ENCODE measurements at places on chromosomes 1 and 21.

DNA sequence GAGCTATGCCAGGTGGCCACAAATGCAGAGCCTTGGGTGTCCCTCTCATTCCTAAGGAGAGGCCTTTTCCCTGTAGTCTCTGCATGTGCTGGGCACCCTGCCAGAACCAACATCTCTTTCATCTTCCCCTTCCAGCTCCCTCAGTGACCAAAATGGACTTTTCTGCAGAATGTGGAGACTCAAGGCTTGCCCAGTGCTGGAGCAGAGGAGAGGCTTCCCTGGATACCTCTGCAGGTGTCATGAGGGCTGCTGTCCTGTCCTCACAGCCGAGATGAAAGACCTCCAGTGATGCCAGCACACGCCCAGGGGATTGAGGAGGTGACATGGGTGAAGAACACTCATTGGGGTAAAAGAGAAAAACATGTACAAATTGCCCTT lies 347.0 kb upstream of the AJAP1 start:
- no peak for DNase-seq

DNA sequence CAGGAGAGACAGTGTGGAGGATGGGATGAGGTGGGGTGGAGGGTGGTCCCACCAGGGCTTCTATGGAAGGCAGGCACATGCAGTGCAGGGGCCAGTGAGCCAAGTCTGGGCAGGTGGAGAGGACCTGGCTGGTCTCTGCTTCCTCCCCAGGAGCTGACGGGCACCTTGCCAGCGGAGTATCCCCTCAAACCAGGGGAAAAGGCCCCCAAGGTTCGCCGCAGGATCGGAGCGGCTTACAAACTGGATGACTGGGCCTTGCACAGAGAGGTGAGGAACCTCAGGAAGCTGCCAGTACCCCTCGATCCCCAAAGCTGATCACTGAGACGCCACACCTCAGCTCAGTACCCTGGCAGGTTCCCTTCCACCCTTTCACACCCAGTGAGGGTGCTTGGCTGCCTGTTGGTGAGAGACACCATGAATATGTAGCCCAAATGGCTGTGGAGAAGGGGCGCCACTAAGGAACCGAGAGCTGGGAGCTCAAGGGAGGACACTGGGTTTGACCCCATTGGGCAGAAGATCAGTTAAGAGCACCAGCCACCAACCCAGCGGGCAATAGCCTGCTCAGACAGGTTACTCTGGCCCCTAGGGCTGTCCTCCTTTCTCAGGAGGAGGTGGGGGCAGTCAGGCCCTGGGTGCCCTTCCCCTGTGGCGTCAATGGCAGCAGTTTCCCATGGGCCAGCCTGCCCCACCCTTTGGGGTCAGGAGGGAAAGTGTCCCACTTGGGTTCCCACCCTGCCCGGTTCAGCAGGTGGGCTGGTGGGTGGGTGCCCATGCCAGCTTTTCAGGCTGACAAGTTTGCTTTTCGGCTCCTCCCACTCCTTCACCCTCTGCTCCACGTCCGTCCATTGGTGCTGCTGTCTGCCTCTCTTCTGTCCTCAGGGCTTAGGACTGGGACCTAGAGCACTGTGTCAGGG lies 5.5 kb downstream of the INAVA start:
- DNase-seq, result no peak

DNA sequence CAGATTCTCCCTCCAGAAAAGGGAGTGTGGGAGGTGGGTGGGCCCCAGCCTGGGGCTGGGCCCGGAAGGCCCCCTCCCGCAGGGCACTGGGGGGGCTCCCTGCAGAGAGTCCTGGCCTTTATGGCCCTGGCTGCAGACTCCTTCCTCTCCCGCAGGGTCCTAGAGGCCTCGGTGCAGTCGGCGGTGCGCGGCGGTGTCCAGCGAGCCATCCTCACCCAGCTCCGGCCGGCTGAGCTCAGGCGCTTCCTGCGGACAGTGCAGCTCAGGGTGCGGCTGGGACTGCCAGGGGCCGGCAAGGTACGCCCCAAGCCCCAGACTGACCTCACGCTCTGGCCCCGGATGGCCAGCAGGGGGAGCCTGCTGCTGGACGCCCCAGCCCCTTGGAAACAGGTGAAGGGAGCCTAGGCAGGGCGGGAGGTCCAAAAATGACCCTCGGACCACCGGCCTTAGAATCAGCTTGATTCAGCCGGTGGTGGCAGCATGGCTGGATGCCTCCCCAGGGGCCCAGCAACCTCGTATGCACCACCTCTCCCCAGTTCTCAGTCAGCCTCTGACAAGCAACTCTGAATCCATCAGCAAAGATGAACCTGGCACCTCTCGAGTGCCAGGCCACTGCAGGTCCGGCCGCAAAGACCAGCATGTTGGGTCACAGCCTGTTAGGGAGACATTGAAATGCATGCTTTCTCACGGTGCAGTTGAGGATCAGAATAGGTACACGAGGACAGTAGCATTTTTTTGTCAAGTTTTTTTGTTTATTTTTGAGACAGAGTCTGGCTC lies 20.6 kb downstream of the MTHFR start:
- DNase-seq, result peak; percentile 33

DNA sequence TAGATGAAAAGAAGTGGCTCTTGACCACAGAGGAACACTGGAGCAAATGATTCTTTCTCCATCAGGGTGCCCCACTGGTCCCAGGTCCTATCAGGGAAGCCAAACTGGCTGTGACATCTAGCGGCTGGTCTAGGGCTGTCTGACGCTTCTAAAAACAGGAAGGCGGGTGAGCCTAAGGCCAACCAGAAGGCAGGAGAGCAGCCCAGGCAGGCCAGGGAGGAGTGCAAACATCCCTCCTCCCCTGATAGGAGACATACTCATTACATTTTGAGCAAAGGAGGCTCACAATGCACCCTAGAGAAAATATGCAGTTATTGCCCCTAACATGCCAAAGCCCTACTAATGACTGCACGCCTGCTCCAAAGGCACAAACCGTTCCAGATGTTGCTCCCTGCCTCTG lies 10.4 kb upstream of the FOXE3 start:
- no peak for DNase-seq

DNA sequence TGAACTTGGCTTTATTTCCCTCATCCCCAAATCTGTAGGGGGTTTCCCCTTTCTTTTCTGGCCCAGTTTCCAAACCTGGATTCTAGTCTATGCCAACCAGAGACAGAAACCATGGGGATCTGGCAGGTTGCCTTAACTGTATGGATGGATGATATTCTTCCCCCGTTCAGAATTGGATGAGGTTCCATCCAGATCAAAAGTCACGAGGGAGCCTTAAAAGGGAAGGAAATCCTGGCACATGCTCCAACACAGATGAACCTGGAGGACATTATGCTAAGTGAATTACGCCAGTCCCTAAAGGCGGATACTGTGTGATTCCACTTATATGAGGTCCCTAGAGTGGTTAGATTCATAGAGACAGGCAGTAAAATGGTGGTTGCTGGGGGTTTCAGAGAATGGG lies 124.4 kb downstream of the HUNK start:
- no peak for DNase-seq

- no peak for DNase-seq
These were observed 680.6 kb downstream of the TTLL7 start for GRCh38 chr1:83318366-83318765.

All from HFFc6 (cell line).